Frontal cortex (tissue), 4 donors: ENCODE measurements at places on chromosomes 11 and 22.

DNA sequence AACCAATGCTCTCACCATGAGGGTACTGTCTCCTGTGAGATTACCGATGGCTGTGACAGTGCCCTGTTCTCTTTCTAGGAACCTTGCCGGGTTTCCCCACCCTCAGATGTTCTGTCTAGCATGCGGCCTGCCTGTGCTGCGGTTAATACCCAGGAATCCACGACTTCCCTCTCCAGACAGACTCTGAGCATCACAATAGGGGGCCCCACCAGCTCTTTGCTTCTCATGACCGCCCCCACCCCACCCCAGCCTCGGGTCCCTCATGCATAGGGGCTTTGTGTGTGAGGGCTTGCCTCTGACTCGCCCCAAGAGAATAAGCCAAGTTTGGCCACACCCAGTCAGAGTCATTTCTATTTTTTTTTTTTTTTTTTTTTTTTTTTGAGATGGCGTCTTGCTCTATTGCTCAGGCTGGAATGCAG, 10.3 kb downstream of the PARVG start:
- no peak for DNase-seq

GRCh38 chr22:35600476-35600875, 16.7 kb downstream of the MB start:
- no peak for DNase-seq

- DNase-seq: no peak
Measured at GRCh38 chr11:26332572-26332915, 614 bp downstream of the ANO3 start.

DNA sequence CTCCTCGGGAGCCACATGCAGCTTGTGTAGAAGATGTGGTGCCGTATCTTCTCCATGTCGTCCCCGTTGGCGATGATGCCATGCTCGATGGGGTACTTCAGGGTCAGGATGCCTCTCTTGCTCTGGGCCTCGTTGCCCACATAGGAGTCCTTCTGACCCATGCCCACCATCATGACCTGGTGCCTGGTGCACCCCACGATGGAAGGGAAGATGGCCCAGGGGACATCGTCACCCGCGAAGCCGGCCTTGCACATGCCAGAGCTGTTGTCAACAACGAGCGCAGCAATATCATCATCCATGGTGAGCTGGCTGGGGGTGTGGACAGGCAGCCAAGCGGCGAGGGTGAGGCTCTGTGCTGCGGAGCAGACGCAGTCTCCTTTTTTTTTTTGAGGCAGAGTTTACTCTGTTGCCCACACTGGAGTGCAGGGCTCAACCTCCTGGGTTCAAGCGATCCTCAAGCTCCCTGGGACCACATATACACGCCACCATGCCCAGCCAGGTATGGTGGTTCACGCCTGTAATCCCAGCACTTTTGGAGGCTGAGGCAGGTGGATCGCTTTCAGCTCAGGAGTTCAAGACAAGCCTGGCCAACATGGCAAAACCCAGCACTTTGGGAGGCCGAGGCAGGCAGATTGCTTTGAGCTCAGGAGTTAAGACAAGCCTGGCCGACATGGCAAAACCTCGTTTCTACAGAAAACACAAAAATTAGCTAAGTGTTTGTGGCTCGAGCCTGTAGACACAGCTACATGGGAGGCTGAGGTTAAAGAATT, 17.3 kb upstream of the EP300 start:
- DNase-seq: no peak

DNA sequence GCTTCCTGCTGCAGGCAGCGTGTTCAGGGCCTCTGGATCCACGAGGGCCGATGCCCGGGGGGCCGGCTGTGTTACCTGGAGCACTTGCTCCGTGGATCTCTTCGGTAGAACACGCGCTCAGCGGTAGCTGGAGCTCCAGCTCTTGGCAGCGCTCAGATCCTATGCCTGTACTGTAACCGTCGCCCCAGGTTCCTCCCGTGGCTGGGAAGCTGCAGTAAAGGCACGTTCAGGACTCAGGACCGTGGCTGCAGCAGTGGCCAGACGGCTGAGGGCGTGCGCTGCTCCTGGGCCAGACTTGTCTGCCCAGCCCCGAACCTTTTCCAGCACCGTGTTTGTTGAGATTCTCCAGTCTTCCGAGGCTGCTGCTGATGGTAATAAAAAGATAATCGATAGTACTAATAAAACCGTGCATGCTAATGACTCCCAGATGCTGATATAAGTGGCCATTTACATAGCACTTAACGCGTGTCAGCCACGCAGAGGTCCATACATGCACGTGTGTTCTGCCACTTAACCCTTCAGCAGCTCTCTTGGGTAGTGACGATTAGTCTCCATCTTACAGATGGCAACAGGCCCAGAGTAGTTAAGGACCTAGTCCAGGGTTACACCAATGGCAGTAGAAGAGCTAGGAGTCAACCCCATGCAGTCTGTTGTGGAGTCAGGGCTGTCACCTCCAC, 1.4 kb downstream of the MOV10L1 start:
- no peak for DNase-seq

- peak; percentile 53 for DNase-seq
Measured at GRCh38 chr11:17504330-17505107, 27.9 kb upstream of the ABCC8 start.

- DNase-seq: peak; percentile 78
Measured at GRCh38 chr11:848380-848931, 5.8 kb downstream of the TSPAN4 start.

DNA sequence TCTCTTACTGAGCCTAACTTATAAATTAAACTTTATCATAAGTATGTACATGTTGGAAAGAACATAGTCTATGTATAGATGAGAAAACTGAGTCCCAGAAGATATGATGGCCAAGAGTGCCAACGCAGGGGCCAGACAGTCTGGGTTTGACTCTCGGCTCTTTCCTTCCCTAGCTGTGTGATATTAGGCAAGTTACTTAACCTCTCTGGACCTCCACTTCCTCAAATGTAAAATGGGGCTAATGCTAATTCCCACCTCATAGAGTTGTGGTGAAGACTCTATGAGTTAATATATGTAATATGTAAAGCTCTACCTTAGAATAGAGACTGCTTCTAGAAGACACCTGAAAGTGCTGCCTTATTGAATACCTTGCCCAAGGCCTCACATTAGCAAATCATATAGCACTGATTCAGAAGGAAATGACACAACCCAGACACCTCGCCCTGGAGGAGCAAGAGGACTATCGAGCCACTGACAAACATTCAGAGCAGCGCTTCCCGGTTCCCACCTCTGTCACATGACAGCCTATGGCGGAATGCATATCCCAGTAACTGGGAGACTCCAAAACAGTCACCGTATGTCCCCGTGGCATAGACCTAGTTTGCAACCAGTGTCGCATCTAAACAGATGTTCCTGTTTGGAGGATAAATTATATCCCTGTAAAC, 11.3 kb upstream of the CCDC86 start:
- DNase-seq: no peak

- peak; percentile 100 for DNase-seq
Measured at GRCh38 chr22:46035742-46036557, 59.0 kb upstream of the WNT7B start.

DNA sequence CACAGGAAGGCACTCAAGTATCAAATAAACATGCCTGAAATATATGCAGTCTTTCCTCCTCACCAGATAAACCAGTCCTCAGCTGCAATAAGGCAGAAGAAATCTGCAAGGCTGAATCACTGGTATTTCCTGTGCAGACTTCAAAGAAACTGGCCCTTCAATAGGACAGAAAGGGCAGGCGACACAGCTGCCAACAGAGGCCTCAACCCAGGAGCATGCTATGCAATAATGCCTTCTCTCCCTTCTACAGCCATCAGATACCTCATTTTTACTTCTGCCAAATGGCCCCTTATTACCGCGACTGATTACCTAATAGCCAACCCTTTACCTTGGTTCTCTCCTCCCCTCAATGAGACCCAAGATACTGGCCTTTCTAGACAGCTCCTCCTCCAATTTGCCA, 8.0 kb downstream of the NUMA1 start:
- DNase-seq: no peak

DNA sequence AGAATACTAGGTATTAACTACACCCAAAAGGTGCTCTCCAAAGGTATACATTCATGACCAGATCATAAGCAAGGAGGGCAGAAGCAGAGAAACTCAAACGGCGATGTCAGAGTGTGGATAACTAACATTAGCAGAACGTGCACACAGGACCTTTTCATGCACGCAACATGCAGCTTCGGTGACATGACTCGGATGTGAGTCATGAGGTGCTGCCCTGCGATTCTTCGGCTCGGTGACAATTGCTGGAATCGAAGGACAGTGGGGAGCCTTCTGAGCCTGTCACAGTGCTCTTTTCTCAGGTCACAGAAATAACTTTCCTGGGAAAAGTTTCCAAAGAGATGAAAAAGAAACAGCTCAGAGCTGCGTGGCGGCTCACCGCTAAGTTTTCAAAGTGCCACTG, 418.5 kb upstream of the SYN3 start:
- DNase-seq: no peak

DNA sequence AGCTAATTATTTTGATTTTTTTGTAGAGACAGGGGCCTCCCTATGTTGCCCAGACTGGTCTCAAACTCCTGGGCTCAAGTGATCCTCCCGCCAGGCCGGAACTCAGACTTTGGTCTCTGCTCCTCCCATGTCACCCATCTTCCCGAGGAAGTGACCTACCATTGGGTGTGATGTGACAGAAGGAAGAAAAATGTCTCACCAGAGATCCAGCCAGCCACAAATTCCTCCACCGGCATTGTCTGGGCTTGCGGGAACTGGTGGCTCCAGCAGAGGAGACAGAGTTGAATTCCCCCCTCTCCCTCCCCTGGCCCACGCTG, 772 bp downstream of the SLC25A45 start:
- DNase-seq: no peak

- no peak for DNase-seq
Measured at GRCh38 chr22:36862251-36863242, 1.7 kb downstream of the NCF4 start.

GRCh38 chr22:46801331-46801811, 38.9 kb downstream of the TBC1D22A start:
- no peak for DNase-seq

DNA sequence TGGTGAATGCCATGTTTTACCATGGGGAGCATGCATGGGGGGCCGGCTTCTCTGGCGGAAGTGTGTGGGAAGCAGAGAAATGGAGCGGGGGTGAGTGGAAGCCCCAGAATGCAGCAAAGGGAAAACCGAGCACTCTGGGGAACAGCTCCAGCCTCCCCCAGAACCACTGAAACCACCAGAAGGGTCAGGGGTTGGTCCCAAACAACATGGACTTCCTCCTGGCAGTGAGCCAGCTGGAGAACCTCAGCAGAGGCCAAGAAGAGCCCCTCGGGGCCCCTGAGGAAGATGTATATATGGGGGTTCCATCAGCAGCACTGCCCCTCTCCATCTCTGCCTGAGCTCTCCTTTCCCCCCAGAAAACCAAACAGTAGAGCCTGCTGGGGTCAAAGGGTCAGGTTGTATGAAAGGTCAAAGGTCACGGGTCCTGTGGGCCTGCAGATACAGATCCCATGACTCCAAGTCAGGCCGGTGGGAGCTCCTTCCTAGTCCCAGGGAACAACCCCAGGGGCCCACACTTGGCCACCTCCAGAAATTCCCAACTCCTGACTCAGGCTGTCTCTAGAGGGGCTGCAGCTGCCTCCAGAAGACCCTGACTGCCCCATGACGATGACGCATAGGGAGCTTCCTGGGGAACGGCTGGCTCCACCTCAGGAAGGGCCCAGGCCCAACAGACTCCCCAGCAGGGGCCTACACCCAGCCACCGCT, 48.5 kb upstream of the TIMP3 start:
- DNase-seq: no peak

DNA sequence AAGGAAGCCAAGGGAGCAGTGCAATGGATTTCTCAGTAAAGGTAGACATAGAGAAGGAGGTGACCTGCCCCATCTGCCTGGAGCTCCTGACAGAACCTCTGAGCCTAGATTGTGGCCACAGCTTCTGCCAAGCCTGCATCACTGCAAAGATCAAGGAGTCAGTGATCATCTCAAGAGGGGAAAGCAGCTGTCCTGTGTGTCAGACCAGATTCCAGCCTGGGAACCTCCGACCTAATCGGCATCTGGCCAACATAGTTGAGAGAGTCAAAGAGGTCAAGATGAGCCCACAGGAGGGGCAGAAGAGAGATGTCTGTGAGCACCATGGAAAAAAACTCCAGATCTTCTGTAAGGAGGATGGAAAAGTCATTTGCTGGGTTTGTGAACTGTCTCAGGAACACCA, 6.6 kb downstream of the TRIM22 start:
- no peak for DNase-seq

DNA sequence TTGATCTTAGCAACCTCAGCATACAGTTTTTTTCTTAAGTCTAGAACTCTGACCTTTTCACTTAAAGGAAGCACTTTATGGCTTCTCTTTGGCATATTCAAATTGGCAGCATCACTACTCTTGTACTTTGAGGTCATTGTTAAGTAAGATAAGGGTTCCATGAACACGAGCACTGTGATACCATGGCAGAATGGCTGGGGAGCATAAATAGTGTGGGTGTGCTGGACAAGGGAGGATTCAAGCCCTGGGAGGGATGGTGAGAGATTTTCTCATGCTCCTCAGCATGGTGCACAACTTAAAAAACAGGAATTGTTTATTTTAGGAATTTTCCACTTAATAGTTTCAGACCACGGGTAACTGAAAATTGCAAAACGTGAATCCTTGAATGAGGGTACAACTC, 111.4 kb downstream of the ATXN10 start:
- no peak for DNase-seq

GRCh38 chr11:93542811-93543229, 371 bp downstream of the SMCO4 start:
- no peak for DNase-seq

- DNase-seq: no peak
Measured at GRCh38 chr22:28223826-28224225, 304.8 kb upstream of the PITPNB start.

DNA sequence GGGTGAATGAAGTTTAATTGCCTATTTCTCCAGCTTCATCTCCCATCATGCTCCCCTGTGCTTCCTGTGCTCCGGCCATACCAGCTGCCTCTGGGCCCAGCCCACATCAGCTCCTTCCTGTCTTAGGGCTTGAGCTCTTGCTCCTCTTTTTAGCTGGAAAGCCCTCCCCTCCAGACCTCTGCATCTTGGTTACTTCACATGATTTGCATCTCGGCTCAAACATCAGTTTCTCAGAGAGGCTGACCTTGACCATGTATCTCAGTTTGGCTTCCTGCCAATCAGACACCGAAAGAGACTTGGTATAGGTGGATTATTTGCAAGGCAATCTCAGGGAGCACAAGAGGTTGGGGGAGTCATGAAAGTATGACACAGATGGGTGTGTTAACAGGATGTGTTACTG, 73.2 kb upstream of the TIMP3 start:
- no peak for DNase-seq

- no peak for DNase-seq
Measured at GRCh38 chr11:66020212-66020611, 6.1 kb downstream of the CATSPER1 start.

DNA sequence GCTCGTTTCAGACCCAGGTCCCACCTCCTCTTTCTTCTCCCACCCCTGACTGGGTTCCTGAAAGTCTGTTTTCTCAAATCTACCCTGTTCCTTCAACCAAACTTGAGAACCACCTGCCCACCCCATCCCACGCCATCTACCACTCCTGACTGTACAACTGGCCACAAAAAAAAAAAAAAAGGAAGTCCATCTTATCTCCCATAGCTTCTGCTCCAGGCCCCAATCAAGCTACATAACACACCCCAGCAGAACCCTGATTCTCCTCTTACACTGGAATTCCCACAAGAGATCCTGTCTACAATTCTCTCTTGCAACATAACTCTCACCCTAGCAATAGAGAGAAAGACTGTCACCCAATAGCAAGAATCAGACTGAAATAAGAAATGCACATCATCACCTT, 39.2 kb upstream of the CHST1 start:
- no peak for DNase-seq
